ENCODE measurements at places on chromosomes 7 and 10.

DNA sequence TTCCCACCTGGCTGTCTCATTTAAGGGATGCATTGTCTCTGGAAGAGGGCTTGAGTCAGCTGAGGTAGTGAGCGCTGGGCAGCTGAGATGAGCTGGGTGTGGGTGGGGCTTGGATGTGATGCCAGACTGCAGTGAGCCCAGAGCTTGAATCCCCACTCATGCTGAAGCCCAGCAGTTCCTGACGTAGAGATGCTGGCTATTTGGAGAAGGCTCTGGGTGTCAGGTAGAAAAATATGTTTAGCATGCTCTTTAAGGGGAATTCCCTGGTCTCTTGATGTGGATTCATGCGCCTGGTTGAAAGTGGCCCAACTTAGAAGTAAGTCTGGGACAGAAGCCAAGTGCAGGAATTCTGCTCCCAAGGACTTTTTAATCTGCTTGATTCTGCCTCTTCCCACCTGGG, 241.5 kb upstream of the IGFBP3 start:
- no peak for DNase-seq

- no peak for DNase-seq
Measured at GRCh38 chr7:94888551-94888950, 18.8 kb upstream of the PPP1R9A start.

GRCh38 chr10:129877773-129878371, 86.2 kb downstream of the EBF3 start:
- DNase-seq = peak; percentile 13

GRCh38 chr7:158369290-158369689, 218.3 kb downstream of the PTPRN2 start:
- no peak for DNase-seq

DNA sequence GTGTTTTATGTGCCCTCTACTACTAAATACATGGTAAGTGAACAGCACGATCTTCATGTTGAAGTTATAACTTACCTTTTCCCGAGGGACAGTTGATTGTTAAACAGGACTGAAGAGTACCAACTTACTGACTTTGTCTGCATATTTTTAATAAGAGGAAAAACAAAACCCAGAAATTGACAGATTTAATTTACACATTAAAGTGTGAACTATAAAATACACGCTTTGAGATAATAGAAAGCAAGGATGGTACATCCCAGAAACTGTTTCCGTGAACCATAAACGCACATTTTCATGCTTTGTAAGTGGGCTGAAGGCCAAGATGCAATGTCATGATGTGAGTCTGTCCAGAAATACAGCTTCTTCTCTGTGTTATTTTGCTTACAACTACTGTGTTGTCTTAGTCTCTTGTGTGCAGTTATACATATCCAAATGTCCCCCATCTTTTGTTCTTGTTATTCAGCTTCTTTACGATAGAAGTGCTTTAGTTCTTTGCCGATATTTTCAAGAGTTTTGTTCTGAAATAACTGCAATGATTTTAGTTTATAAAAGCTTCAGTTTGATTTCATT, 190.1 kb downstream of the MLLT10 start:
- no peak for DNase-seq

- no peak for DNase-seq
Measured at GRCh38 chr7:118755067-118755625, 530.6 kb downstream of the ANKRD7 start.

GRCh38 chr7:117975476-117975875, 102.2 kb upstream of the CTTNBP2 start:
- no peak for DNase-seq

- DNase-seq = peak; percentile 74
Measured at GRCh38 chr7:73717991-73718405, 1.5 kb downstream of the STX1A start.

DNA sequence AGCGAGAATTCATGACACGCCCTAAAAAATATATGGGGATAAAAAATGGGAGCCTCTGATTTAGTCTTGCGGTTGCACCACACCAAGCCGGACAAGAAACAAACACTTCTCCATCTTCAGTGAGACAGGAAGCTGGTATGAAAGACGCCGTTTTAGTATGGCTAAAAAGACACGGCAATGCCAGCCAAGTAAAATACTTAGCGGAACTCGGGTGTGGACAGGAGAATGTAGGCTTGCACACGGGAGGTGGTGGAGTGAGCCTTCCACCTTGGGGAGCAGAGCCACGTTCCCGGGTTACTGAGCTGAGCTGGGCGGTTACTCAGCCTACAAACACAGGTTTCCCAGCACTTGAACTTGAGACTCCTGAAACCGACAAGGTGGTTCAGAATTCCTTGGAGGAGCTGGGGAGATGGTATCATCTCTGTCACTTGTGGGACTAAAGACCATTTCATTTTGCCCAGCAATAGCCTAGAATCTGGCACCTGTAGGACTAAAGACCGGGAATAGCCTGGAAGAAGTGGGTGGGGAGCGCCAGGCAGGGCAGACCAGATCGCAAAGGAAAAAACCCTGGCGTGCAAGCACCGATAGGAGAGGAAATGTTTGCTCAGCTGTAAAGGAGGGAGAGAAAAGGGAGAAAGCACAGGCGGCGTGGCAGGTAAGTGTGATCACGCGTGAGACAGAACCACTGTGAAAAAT, 34.8 kb upstream of the SEPHS1 start:
- DNase-seq = no peak

- peak; percentile 41 for DNase-seq
Measured at GRCh38 chr7:151168003-151168786, 701 bp upstream of the GBX1 start.

GRCh38 chr7:73701357-73701995, 18.0 kb downstream of the STX1A start:
- no peak for DNase-seq

GRCh38 chr10:96244354-96244753, 27.0 kb downstream of the BLNK start:
- no peak for DNase-seq

DNA sequence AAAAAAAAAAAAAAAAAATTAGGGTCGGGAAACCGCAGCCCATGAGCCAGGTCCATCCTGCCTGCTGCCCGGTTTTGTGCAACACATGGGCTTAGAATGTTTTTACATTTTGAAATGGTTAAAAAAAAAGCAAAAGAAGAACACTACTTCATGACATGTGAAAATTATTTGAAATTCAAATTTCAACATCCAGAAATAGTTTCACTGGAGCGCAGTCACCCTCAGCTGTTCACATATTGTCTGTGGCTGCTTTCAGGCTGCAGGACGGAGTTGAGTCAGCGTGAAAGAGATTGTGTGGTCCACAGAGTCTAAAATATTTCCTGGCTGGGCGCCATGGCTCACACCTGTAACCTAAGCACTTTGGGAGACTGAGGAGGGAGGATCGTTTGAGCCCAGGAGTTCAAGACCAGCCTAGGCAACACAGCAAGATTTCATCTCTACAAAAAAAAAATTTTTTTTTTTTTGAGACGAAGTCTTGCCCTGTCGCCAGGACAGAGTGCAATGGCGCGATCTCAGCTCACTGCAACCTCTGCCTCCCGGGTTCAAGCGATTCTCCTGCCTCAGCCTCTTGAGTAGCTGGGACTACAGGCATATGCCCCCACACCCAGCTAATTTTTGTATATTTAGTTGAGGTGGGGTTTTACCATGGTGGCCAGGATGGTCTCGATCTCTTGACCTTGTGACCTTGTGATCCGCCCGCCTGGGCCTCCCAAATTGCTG, 63.9 kb upstream of the ECHDC3 start:
- DNase-seq = no peak

DNA sequence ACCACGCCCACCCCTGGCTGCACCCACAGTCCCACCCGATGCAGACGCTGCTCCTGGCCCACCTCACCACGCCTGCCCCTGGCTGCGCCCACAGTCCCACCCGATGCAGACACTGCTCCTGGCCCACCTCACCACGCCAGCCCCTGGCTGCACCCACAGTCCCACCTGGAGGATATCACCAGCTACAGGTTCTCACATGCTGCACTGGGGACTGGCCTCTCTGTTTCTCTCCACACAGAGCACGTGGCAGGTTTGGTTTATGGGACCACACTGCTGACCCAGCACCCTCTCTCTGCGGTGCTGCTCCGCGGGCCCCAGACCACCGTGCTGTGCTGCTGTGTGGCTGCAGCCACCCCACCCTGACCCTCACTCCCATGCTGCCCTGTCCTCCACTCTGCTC, 120.9 kb downstream of the VIPR2 start:
- DNase-seq = no peak

GRCh38 chr10:91796331-91797047, 1.7 kb upstream of the TNKS2 start:
- DNase-seq = peak; percentile 23

DNA sequence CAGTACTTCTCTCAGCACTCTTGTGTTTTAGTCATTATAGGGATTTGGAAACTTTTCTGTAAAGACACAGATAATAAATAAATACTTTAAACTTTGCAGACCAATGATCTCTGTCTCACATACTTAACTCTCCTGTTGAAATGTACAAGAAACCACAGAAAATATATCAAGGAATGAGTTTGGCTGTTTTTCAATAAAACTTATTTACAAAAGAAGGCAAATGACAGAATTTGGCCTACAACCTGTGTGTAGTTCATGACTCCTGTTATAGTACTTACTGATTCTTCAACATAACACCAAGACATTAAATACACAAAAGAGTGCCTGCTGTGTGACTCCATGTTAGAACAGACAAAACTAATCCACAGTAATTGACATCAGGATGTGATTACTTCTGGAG, 510.0 kb upstream of the PHF14 start:
- DNase-seq = no peak

- no peak for DNase-seq
Measured at GRCh38 chr7:1227814-1228544, 4.7 kb upstream of the UNCX start.

DNA sequence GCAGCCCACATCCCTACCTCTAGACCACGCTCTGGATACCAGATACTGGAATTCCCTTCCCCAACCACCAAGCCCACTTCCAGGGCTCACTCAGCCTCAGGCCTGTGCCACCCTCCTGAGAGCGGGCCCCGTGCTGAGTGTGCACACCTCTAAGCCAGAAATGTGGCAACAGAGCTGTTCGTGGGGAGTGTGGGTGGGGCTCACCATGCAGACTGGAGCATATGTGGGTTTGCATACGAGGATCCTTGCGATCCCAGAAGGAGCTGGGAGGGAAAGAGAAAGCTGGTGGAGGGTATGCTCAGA, 13.0 kb upstream of the LIMK1 start:
- no peak for DNase-seq

DNA sequence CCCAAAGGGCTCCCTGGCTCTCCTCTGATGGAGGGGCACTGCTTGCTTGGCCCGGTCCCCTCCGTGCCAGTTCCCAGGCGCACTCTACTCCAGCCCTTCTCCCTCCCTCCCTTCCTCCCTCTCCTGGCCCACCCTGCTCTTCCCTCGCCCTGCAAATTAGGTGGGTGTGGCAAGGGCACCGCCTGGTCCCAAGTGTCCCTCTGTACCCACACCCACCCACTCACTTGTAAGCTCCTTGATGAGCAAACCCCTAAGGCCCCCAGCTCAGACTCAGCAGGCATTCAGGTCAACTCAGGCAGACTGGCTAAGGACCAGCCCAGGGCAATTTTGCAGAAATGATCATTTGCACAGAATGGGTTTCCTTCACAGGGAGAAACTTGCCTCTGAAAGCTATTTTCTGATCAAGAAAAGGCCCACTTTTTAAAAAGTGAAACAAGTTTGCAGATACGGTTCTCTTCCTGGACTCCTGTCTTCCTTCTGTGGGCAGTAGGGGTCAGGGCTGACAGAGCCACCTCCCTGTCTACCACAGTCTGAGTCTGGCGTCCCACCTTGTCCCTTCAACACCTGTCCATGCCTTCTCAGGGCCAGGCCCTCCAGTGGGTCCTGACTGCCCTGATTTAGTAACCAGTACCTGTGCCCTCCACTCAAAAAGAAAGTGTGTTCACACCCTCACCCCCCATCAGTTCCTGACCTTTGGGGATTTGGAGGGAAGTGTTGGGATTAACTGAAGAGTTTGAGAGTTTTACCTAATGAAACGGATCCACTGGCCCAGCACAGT, 28.3 kb downstream of the C10orf71 start:
- DNase-seq = no peak

- DNase-seq = no peak
Measured at GRCh38 chr7:116966601-116967000, 13.3 kb downstream of the ST7 start.

- DNase-seq = no peak
Measured at GRCh38 chr7:150850273-150850672, 2.0 kb upstream of the AOC1 start.

GRCh38 chr7:132169730-132170129, 406.5 kb downstream of the PLXNA4 start:
- DNase-seq = no peak

GRCh38 chr7:102412548-102412947, 16.4 kb downstream of the PRKRIP1 start:
- DNase-seq = peak; percentile 37

DNA sequence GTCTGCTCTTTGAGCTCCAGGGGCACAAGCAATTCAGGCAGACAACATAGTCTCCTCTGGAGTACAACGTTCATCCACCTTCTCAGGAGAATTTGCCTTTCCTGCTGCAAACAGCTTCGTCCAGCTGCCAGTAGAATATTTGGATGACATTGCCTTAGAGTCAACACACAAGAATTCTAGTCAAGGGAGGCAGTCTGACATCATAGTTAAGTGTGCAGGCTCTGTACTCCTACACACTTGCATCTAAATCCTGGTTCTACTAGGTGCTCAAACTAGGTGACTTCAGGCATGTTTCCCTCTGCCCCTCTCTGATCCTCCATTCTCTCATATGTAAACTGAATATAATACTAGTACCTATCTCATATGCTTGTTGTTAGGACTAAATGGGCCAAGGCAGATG, 314.8 kb downstream of the HPSE2 start:
- no peak for DNase-seq

- DNase-seq = no peak
Measured at GRCh38 chr10:95026461-95026860, 42.8 kb downstream of the CYP2C8 start.

DNA sequence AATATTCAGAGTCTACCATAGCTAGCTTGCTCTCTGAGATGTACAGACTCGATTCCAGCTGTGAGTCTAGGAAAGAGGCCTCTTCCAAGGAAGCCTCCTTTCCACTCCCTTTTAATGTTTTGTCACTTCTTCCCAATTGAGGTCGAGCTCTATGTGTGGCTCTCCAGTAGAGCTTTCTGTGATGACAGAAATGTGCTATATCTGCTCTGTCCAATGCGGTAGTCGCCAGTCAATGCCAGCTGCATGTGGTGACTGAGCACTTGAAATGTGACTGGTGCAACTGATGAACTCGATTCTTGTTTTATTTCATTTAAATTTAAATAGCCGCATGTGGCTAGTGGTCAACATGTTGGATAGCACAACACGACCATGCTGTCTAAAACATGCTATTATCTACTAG, 387.0 kb upstream of the NRP1 start:
- DNase-seq = no peak
